ENCODE measurements at places on chromosomes 13 and 19.

- no peak for DNase-seq
Observed at GRCh38 chr19:42480335-42481095, 37.8 kb upstream of the CXCL17 start.

- no peak for DNase-seq
Observed at GRCh38 chr19:19748249-19748938, 15.5 kb upstream of the ZNF14 start.

- no peak for DNase-seq
Observed at GRCh38 chr19:50607388-50607787, 32.3 kb downstream of the SYT3 start.

- no peak for DNase-seq
Observed at GRCh38 chr13:99066219-99066618, 88.4 kb upstream of the DOCK9 start.

- DNase-seq, result no peak
Observed at GRCh38 chr19:35908010-35908441, at the start of gene TYROBP. Gene TYROBP (minus strand): TSS chr19:35908295. CDS start chr19:35908228, 67 bp downstream.

DNA sequence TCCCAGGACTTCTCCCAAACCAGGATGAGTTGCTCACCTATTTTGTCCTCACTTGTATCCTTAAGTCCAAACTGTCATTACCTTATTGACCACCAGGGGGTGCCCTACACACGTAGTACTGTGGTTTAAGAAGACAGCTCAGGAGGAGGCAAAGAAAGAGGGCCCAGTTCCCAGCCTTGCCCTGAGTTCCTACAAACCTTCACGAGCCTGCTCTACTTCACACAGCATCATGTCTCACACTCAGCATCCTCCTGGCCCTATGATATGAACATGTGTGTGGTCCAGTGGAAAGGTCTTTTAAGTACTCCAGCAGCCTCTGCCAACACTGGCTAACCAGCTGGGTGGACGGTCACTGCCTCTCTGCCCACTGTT, 8.1 kb upstream of the ZNF784 start:
- peak; percentile 94 for DNase-seq

GRCh38 chr13:83183439-83184149, 698.7 kb downstream of the SLITRK1 start:
- DNase-seq, result no peak

DNA sequence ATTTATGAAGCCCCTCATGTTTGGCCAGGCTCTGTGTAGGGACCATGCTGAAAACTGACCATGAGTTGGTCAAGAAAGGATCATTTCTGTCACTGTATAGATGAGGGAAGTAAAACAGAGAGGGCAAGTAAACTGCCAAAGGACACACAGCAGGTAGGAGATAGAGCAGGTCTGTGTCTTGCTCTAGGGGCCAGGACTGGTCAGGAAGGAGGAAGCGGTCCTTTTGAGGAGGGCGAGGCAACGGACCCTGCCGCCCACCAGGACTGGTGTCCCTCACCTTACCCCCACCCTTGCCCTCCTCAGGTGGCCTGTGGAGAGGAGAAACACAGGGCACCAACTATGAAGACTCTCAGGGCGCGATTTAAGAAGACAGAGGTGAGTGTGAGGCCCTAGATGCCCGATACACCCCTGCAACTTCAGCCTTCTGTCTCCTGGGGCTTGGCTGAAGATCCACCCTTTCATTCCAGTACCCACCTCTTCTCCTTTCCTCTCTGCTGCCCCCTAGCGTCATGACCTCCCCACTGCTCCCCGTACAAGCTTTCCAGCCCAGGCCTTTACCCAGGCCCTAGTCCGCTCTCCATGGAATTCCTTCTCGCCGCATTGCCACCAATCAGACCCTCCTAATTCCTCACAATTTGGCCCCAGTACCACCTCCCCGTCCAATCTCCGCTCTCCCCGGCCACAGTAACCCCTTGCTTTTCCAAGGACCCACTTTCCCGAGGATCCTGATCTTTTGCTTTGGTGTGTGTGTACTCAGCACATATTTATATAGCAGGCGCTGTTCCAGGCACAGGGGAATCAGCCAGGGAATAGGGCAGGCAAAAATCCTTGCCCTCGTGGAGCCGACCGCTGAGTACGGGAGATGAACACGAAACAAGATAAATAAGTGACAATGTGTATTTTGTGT, 3.9 kb downstream of the ANKRD24 start:
- peak; percentile 89 for DNase-seq

- DNase-seq, result no peak
Observed at GRCh38 chr19:4678881-4679790, 9.0 kb upstream of the MYDGF start.

- no peak for DNase-seq
Observed at GRCh38 chr13:72405441-72405840, 322.0 kb downstream of the MZT1 start.

DNA sequence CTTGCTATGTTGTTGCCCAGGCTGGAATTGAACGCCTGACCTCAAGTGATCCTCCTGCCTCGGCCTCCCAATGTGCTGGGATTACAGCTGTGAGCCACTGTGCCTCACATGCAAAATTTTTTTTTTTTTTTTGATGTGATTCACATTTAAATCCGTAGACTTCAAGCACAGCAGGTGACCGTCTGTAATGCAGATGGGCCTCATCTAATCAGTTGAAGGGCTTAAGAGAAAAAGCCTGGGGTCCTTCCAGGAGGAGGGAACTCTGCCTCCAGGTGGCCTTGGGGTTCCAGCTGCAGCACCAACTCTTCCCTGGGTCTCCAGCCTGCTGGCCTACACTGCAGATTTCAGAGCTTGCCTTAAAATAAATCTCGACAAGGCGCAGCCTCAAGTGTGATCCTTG, 43.6 kb downstream of the GADD45B start:
- no peak for DNase-seq

DNA sequence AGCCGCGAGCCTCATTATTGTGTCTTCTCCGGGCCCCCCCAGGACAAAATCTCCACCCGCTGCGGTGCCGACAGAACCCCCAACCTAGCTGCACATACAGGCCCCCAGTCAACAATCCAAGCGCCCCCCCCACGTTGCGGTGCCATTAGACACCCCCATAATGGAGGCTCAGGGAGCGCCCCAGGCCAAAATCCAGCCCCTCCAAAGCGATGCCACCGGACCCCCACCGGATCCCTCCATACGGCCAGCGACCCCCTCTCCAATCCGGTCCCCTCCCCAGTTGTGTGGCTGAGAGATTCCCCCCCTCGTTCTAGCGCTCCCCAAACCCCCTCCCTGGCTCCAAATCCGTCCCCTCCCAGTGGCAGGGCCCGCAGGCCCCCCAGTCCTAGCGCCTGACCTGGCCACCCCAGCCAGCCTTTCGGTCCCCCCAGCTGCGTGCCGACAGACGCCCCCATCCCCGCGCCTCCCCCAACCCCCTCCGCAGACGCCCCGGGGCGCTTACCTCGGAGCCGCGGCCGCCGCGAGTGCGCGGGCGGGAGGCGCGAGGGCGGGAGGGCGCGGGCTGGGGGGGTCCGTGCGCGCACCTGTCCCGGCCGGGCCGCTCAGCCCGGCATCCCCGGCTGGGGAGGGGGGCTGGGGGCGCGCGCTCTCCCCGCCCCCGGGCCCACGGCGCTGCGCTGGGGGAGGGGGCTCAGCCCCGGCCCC, 21.6 kb upstream of the SEMA6B start:
- DNase-seq, result no peak

DNA sequence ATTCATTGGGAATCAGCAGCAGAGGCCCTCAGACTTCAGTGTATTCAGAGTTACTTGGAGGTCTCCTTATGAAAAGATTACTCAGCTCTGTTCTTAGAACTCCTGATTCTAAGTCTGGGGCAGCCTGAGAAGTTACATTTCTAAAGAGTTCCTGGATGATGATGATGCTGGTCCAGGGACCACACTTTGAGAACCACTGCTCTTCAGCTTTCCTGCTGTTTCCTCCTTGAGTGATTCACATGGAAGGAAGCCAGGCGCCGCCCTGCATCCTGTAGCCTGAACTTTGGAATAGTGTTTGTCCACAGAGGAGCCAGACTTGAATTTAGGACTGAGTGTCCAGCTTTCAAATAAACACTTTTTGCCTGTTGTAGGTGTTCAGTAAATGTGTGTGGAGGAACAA, 2.9 kb downstream of the CEBPG start:
- no peak for DNase-seq

DNA sequence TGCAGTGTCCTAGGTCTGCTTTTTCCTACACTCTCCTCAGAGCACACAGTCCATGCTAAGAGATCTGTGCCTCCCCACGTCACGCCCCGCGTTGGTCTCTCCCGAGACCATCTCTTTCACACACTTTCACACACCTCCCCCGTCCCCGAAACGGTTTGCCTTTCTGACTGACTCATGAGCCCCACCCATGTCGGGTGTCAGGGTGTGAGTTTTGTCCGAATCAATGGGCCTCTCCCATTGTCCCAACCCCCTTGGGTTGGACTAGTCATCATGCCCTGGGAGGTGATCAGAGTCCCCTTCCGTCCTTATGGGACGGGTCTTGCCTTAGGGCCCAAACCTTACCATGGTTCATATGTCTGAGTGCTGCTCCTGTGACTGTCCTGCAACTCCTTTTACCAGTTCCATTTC, 214.0 kb upstream of the HTR2A start:
- DNase-seq, result no peak

- no peak for DNase-seq
Observed at GRCh38 chr13:45778882-45779281, 72.7 kb downstream of the SIAH3 start.

DNA sequence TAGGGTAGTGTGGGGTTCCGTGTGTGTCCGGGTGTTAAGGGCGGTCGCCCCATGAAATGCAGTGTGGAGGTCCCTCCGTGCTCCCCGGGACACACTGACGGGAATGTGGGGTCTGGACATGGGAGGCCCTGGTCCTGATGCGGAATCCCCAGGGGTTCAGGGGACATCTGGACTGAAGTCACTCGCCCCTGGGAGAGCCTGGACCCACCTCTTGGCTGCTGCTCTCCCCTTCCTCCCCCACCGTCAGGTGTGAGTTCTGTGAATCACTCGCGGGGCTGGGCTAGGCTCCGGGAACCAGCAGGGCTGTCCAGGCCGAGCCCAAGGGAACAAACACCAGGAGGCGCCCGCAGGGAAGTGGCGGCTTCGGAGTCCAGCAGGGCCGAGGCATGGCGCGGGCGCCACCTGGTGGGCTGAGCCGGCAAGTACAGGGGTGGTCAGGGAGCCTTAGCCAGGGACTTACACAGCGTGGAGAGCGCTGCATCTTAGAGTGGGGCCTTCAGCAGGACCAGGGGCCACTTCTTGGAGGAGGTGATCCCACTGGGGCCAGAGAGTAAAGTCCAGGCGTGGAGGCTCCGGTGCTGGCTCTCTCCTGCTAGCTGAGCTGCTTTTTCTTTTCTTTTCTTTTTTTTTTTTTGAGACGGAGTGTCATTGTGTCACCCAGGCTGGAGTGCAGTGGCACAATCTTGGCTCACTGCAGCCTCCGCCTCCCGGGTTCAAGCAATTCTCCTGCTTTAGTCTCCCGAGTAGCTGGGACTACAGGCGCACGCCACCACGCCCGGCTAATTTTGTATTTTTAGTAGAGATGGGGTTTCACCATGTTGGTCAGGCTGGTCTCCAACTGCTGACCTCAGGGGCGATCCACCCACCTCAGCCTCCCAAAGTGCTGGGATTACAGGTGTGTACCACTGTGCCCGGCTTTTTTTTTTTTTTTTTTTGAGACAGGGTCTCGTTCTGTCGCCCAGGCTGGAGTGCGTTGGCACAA, 20.1 kb downstream of the WTIP start:
- DNase-seq, result peak; percentile 88

- DNase-seq, result no peak
Observed at GRCh38 chr19:46737298-46737654, 8.6 kb upstream of the FKRP start.

DNA sequence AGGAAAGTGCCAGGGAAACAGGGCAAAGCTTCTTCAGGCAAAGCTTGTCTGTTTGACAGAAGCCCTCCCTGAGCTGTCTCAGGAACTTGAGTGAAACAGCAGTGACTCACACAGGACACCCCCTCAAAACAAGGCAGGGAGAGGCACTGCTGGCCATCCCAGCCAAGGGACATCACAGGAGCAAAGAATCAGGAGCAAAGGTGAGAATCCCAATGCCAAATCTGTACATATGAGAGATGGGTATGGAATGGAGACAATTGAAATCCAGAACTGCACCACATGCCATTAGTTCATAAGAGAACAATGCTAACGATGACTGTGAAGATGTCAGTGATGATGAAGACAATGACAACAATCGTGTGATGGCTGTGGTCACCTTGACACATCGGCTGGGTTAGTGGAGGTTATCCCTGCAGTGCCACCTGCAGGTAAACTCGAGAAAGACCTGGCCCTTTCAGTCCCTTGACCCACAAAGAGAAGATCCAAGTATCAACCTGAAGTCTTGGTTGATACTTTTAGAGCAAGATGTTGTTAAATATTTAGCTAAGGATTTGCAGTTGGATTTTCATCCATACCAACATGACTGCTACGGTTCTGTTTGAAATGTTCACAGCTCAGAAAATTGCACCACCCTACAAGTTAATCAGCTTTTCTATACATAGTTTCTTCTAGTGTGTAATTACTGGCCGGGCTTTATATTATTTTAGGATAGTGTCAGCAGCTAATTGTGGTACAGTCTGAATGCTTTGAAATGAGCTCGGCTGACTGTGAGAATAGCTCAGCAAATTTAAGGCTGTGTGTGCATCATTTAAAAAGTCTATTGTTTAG, 42.0 kb upstream of the IPO5 start:
- DNase-seq, result peak; percentile 33

DNA sequence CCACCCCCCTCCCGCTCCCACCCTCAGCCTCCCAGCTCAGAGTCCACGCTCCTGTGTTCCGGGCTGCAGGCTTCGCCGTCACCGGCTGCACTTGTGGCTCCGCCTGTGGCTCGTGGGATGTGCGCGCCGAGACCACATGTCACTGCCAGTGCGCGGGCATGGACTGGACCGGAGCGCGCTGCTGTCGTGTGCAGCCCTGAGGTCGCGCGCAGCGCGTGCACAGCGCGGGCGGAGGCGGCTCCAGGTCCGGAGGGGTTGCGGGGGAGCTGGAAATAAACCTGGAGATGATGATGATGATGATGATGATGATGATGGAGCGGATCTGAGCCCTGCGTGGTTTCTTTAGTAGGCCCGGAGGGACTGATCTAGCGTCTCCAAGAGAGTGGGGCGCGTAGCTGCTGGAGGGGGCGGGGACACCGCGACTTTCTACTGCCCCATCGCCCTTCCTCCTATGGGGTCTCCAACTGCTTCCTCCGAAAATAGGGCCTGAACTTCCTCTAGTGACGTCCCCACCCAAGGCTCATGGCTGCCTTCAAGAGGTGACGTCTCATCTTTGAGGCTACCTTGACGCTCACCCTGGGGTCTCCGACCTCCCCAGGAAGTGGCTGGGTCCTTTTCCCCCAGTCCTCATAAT, 1.4 kb downstream of the RETN start:
- DNase-seq, result peak; percentile 27

- no peak for DNase-seq
Observed at GRCh38 chr13:108213946-108214345, 1.4 kb downstream of the LIG4 start.

GRCh38 chr13:101149735-101150384, 266.4 kb downstream of the NALCN start:
- no peak for DNase-seq
